ENCODE measurements at places on chromosomes 3 and 15.

DNA sequence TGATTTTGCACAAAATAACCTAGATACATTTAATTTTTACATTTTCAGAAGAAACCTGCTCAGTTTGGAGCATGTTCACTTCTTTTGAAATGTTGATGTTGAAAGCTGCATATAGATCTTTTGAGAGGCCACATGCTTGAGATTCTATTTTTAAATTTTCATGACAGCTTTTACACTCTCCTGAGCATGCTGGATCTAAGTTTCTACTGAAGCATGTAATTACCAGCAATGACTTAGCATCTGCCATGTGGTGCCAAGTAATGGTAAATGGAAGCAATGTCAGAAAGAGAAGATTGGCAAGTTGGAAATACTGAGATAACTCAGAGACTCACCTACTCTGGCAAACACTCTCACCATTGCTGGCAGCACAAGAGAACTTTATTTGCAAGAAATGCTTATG, 310.6 kb downstream of the NSUN3 start:
- no peak for DNase-seq

- DNase-seq, result no peak
Observed at GRCh38 chr3:40490916-40491315, 14.0 kb downstream of the ZNF619 start.

- DNase-seq, result no peak
Observed at GRCh38 chr3:43688245-43688650, 2.5 kb upstream of the ABHD5 start.

- no peak for DNase-seq
Observed at GRCh38 chr3:182063742-182064141, 352.0 kb downstream of the SOX2 start.

- DNase-seq, result no peak
Observed at GRCh38 chr15:68558318-68559305, 20.2 kb upstream of the CORO2B start.

DNA sequence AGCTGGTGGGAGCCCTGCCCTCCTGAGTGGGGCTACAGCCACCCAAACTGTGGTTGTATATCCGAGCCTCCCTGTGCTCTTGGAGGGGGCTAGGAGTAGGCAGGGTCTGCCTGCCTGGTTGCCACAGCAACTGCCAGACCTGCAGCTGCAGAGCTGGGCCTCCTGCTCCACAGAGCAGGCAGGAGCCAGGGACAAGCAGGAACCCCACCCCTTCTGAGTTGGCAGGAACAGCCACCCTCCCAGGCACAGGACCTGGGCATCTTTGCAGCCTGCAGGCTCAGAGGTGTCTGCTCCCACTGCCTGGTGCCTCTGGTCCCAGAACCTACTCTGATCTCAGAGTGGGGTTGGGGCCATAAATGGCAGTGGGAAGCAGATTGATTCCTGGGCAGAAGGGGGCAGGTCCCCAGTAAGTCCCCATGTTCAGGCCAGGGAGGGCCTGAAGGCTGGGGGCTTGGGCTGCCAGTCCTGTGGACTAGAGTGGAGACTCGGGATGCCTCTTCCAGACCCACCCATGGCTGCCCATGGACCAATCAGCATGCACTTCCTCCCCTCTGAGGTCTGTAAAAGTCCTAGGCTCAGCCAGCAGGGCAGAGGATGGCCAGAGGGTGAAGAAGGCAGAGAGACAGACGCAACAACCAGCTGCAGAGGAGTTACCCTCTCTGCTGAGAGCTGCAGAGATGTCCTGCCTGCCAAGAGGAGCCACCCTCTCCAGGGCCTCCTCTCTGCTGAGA, 10.3 kb upstream of the LRRC31 start:
- no peak for DNase-seq

- DNase-seq, result no peak
Observed at GRCh38 chr15:73500696-73501095, 57.7 kb downstream of the REC114 start.

- DNase-seq, result no peak
Observed at GRCh38 chr15:33375236-33375635, 64.5 kb downstream of the RYR3 start.

GRCh38 chr3:63070476-63070810, 195.2 kb upstream of the CADPS start:
- DNase-seq, result no peak

DNA sequence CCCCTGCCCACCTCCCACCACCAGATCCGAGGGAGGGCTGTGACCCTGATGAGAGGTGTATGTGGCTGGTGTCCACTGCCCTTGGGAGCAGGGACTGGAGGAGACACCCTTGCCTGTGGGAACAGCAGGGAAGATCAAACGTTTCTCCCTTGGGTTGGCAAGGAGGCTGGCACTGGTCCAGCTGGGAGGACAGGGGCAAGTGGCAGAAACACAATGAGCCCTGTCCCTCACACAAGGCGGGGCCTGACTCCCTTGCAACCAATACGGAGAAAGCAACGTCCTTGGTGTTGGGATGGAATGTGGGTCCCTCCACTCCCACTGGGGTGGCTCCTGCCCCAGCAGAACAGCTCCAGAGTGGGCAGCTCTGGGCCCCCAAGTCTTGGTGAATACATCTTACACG, 5.2 kb downstream of the HYAL2 start:
- no peak for DNase-seq

- peak; percentile 85 for DNase-seq
Observed at GRCh38 chr3:184261270-184261853, at the start of gene CAMK2N2. TSS of gene CAMK2N2 (minus strand) at chr3:184261553. CDS start at chr3:184261285, 268 bp downstream.

DNA sequence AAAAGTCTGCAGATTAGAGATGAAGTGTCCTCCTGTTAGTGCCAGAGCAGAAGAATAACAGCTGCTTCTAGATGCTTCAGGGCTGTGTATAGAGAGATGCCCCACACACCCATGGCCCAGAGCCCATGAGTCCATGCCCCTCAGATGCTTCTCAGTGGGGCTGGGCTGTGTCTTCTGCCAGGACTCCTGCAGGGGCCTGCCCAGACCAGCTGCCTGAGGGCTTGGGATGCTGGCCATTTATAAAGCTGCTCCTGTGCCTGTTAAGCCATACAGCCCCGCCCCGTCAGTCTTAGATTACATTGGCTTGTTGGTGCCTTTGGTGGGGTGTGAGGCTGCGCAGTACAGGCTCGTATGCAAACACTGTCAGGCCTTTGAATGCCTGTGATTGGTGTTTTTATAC, 318.0 kb upstream of the CTDSPL start:
- DNase-seq, result no peak

GRCh38 chr15:101255051-101255395, 3.2 kb upstream of the CHSY1 start:
- no peak for DNase-seq

DNA sequence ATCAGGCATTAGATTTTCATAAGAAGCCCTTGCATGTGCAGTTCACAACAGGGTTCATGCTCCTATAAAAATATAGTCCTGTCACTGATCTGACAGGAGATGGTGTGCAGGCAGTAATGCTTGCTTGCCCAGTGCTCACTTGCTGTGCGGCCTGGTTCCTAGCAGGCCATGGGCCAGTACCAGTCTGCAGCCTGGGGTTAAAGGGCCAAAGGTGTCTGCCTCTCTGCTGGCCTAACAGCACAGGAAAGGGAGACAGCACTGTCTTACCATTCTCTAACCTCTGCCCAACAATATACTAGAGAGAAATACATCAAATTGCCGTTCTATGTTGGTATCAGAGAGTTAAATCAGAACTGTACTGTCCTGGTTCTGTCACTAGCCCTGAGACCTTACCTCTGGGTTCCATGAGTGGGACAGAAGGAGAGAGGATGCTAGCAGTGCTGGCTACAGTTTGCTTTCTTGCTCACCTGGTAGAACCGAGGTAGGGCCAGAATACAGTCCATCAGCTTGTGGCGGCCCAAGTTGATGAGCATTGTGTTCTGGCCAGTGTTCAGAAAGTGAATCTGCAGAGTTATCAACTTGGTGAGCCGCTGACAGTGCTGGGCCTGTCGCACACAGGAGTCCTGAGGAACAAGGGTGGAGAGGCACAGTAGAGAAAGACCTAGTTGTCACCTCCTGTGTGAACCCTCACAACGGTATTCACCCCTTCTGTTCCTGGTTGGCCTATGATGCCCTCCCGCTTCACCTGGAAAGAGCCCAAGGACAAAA, 28.6 kb downstream of the EIF3J start:
- DNase-seq, result no peak

DNA sequence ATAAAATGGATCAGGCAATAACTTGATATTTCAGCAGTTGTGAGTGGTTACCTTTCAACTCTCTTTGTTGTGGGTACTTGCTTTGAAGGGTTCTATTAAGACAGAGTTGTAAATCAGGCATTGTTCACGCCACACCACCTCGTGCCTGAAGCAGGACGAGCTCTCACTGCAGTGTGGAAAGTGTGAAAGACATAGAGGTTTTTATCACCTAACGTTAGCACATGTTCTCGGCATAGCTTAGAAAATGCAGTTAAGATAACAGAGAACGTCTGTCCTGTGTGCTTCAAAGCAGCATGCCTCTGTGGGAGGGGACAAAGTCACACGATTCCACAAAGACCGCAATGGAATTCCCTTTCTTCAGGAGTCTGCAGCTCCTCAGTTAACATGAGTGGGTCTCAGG, 7.8 kb downstream of the ADAMTS17 start:
- no peak for DNase-seq

DNA sequence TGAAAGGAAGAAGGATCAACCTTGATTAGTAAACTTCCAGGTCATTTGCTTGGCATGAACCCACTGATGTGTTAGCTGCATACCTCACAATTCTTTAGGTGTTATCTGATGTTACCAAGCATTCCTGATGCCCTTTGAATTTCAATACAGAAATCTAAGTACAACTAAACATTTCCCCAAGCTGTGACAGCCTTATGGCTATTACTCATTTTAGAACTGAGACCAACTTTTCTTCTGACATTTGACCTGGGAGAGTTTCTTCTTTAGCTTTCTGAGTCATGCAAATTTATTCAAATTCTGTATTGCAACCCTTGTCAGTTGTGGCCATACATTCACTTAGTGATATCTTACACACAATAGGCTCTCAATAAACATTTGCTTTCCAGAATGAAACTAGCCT, 124.3 kb downstream of the TIGIT start:
- DNase-seq, result no peak

GRCh38 chr3:8504611-8504973, 3.0 kb downstream of the LMCD1 start:
- DNase-seq, result no peak

- DNase-seq, result no peak
Observed at GRCh38 chr3:53324105-53324504, 23.2 kb downstream of the DCP1A start.

DNA sequence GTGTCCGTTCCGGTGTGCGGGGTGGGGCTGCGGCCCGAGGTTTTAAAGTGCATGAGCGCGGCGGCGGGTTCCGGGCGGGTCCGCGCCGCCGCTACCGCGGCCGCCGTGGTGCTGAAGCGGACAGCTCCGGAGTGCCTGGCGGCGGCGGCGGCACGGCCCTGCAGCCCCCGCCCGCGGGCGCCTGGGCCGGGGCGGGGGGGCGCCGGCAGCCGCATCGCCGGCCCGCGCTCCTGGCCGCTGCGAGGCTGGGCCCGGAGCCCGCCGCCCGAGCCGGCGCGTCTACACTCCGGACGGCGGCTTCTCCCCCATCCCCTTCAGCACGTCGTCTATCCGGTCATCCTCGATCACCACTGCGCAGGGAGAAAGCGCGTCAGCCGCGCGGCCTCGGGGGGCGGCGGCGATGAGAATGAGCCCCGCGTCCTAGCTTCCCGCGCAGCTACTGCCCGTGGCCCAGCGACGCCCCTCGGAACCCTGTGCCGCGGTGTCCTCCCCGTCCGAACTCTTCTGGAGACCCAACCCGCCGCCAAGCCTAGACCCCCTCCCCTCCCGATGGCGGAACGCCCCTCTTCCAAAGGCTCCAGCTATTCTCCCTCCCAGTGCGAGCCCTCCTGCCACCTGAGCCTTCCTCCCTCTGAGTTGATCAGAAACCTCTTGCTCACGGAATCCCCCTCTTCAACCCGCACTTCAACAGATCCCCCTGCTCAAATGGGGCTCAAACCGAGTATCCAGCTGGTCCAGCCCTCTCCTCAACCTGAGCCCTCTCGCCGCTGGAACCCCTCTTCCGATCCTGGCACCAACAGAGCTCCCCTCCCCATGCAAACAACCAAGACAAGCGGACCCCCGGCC, 1.3 kb downstream of the CAMK2N2 start:
- peak; percentile 27 for DNase-seq

DNA sequence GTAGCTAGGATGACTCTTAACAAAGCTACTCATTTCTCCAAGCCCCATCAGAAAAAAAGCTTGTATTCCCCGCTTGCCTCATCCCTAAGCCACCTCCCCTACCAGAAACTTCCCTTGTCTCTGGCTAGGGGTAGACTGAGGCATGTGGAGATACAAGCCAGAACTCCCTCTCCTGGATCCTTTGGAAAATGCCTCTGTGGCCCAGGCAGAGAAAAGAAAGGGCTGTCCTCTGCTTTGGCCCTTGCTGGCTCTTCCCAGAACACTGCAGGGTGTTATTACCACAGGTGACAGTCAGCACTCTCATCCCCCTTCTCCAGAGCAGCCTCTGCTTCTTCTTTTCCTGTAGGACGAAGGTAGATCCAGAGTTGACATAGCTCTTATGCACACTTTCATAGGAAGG, 15.2 kb downstream of the RMDN3 start:
- DNase-seq, result no peak

GRCh38 chr3:148631124-148631903, 66.4 kb upstream of the AGTR1 start:
- DNase-seq, result no peak

- DNase-seq, result no peak
Observed at GRCh38 chr3:127940116-127940515, 25.1 kb downstream of the KBTBD12 start.

- DNase-seq, result no peak
Observed at GRCh38 chr3:112871735-112872134, 25.1 kb upstream of the CD200R1L start.

GRCh38 chr3:151838574-151839312, 24.8 kb downstream of the AADAC start:
- peak; percentile 77 for DNase-seq

- no peak for DNase-seq
Observed at GRCh38 chr3:151675858-151676615, 57.7 kb upstream of the AADACL2 start.

GRCh38 chr3:112505907-112506306, 6.6 kb upstream of the BTLA start:
- DNase-seq, result no peak

GRCh38 chr3:60461267-60461666, 790.0 kb downstream of the FHIT start:
- no peak for DNase-seq

GRCh38 chr3:43155464-43156121, 49.7 kb upstream of the POMGNT2 start:
- DNase-seq, result peak; percentile 7

- DNase-seq, result peak; percentile 30
Observed at GRCh38 chr15:58467121-58467721, 35.4 kb downstream of the LIPC start.

GRCh38 chr15:62958528-62959363, 83.8 kb upstream of the TPM1 start:
- peak; percentile 15 for DNase-seq

Measured in NCI-H1092 treated with DMSO at 0.1 percent for 48 hours (cell line).